ENCODE measurements at places on chromosomes 13 and 19. TPM values are rescaled to one million over a fixed set of nuclear protein-coding genes. Genes with fewer than 3 reads are reported as not detected.

IRGC gene
- total RNA-seq, result not detected

CLDN10 gene
- not detected for total RNA-seq

EML2 gene
- 34.8 TPM for total RNA-seq

TUBA3C gene
- not detected for total RNA-seq

ADGRE3 gene
- 0.27 TPM for total RNA-seq

DNA sequence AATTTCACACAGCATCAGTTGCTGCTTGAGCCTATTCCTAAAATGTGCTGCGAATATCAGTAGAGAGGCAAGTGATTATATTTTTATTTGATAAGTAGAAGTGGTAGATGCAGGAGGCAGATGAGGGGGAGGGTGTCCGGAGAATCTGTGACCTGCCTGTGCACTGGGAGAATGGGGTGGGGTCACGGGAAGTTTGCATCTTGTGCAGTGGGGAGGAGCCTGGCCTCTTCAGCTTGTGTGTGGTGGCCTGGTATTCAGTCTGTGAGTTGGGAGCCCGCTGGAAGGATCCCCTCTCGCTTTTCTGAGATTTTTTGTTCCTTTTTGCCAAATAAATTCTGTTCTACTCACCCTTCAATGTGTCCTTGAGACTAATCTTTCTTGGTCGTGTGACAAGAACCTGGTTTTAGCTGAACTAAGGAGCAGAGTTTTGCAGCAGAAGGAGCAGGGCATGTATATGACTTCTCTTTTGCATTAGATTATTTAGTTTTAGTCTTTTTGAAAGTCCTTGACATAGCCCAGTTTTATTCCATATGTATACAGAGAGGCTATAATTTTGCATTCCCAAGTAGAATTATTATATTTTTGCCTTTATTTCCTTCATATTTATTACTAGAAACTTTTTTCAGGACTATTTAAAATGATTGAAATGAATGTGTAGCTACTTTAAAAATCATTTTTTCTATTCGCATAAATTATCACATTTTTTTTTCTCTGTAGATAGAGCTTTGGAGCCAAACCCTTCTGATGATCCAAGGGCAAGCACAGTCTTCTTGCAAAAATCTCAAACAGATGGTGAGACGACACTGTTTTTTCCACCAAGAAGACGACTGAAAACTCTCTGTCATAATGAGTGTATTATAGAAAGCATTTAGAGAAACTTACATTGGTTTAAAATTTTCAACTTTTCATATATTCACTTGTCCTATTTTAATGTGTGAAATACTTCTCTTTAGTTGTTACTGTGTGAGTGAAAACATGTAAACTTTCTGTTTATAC, 1257.2 kb downstream of the UQCRFS1 start:
- no peak for DNase-seq

DNA sequence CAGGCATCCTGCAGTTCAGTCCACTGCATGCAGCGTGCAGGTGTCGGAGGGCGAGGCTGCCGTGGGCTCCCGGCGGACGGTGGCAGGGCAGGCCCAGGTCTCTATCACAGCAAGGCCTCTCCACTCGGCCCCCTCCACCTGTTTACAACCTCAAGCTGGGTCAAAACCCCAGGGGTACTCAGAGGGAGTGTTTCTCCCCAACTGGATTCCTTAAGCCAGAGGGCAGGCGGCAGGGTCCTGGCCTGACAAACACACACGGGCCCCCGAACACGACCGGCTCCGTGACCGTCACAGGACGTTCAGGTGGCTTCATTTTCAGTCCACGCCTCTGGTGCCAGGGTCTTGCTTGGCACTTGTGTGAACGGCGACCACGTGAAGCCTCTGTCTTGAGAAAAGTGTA, 23.5 kb downstream of the RASA3 start:
- peak; percentile 18 for DNase-seq

DNA sequence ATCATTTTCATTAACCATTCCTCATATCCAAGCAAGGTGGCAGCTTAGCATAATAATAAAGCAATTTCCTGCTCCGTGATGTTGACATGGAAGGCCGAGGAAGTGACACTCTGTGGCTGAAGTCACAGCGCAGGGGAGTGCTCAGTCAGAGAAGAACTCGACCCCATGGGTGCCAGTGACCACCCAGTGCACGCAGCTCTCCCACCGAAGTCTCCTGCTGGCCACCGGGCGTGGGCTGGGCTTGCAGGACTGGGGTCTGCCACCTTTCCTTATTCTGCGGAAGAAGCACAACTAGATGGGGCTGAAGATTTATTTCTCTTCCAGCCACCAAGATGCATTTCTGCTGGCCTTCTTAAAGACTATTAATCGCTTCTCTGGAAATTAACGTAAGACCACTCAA, 132.1 kb upstream of the SPACA7 start:
- DNase-seq, result no peak

DNA sequence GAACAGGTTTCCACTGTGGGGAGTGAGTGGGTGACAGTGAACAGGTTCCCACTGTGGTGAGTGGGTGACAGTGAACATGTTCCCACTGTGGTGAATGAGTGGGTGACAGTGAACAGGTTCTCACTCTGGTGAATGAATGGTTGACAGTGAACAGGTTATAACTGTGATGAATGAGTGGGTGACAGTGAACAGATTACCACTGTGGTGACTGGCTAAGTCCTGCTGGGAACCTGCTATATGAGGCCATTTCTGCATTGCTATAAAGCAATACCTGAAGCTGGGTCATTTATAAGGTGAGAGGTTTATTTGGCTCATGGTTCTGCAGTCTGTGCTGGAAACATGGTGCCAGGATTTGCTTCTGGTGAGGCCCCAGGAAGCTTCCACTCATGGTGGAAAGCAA, 637.1 kb downstream of the UQCRFS1 start:
- DNase-seq, result no peak

- no peak for DNase-seq
These were observed 21.8 kb downstream of the CCDC8 start for GRCh38 chr19:46391296-46392251.

- peak; percentile 94 for DNase-seq
These were observed at the start of gene PTOV1 for GRCh38 chr19:49850487-49851342. Gene PTOV1 (plus strand): TSS chr19:49851159.

DNA sequence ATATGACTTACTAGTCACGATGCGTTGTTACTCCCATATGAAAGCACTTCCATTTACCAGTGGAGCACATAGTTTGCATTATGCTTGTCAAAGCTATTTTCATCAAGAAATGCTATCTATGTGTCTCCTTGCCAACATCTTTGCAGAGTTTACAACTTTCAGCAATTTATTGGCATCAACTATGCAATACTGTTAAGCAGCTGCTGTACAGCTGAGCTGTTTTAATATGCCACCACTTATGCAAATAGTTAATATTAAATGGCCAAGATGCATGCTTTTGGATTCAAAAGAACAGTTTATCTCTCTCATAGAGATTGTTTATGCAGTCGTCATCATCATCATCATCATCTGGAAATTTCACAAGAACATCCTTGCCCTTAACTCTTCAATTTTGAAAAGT, 67.9 kb upstream of the KLF5 start:
- DNase-seq, result no peak

- DNase-seq, result no peak
These were observed 636.1 kb upstream of the GPC6 start for GRCh38 chr13:92590503-92590908.

GRCh38 chr19:54010474-54010873, 19.0 kb downstream of the CACNG6 start:
- DNase-seq, result no peak

DNA sequence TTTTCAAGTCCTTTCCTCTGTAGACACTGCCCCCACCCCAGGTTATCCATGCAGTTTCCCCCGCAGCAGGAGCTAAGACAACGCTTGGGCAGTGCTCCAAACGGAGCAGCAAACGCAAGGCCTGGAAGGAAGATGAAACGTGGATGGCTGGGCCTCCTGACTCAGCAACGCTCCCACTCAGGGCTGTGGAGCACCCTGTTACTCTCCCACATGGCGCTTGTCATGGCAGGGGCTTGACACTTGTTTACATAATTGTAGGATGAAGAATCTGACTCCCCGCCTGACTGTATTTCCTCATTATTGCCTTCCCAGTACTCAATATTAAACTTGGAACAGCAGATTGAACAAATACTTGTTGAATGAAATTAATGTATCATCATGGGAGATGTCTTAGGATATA, 799 bp upstream of the C1QTNF9B start:
- DNase-seq, result no peak

DNA sequence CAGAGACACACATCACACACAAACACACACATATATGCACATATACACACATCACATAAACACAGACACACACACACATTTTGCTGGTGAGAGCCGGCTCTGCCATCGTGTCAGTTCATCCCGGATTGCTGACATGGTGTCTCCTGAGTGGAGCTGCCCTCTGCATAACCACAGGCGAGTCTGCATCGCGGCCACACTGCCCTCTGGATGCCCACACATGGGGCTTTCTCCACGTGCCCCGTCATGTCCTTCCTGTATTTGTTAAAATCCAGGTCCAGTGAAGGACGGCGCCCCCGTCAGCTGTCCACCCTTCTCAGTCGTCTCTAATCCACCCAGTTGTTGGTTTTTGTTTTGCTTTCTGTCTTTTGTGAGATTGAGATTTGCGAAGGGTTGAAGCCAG, 52.6 kb upstream of the F7 start:
- peak; percentile 22 for DNase-seq

All from left cardiac atrium (tissue), 4 donors.